ENCODE measurements at places on chromosomes 11 and 22.

DNA sequence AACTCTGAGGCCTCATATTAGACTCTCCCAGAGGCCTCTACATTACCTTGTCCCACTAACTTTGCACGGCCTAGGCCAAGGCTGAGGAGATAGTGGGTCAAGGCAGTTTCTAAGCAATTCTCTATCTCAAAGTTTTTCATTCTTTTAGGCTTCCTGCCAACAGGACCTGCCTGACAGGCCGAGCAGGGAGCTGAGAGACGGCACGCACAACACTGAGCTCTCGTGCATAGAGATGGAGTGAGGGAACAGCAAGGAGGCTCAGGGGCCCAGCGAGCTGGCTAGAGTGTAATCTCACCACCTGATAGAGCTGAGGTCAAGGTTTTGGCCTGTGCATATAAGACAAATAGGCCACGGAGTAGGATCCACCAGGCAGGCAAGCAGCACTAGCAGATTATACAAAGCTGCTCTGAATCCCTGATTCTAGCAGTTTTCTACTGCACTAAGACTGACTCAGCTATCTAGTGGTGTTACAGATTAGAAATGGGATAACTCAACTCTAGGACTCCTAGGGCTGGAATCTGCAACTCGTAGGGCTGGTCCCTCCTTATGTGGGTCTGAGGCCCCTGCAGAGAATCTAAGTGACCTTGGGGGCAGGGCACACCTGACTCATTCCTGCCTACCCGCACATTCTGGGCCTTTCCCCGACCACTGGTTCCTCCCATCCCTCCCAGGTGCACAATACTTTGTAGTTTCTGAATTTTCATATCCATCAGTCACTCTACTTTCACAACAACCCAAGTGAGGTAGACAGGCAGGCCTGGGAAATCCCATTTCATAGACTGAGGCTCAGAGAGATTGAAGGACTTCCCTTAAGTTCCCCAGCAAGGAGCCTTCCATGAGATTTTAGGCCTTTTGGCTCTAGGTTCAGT, 1.7 kb downstream of the CYB5R2 start:
- no peak for DNase-seq

DNA sequence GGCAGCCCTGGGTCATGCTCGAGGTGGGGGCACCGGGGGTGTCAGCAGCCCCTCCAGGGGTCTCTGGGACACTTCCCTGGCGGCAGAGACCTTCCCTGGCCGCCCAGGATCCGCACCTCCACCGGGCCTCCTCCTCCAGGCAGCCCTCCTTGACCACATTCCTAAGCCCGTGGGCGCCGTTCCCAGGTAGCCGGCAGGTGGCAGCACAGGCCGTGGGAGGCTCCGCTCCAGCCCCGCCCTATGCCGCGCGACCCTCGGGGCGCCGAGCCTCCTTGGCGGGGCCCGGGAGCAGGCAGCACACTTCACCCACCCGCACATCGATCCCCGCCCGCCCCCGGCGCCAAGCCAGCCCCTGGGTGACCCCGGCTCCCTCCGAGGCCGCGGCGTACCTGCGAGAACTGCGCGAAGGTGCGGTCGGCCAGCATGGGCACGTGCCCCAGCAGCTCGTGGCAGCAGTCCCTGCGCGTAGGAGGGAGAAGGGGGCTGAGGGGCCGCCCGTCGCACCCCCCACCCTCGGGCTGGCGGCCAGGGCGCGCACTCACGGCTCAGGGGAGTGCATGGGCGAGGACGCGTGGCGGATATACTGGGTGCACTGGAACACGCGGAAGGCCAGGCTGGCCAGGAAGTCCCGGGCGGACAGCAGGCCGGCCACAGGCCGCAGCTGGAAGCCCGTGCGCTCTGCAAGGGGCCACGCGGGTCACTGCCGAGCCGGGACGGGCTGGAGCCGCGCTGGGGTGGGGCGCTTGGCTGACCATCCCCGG, 5.3 kb upstream of the INS start:
- no peak for DNase-seq

- DNase-seq: no peak
Measured at GRCh38 chr11:44057340-44057739, 8.7 kb upstream of the ACCS start.

GRCh38 chr22:47161631-47162030, 399.2 kb downstream of the TBC1D22A start:
- no peak for DNase-seq

GRCh38 chr11:43923406-43924111, 18.9 kb upstream of the C11orf96 start:
- DNase-seq: no peak

DNA sequence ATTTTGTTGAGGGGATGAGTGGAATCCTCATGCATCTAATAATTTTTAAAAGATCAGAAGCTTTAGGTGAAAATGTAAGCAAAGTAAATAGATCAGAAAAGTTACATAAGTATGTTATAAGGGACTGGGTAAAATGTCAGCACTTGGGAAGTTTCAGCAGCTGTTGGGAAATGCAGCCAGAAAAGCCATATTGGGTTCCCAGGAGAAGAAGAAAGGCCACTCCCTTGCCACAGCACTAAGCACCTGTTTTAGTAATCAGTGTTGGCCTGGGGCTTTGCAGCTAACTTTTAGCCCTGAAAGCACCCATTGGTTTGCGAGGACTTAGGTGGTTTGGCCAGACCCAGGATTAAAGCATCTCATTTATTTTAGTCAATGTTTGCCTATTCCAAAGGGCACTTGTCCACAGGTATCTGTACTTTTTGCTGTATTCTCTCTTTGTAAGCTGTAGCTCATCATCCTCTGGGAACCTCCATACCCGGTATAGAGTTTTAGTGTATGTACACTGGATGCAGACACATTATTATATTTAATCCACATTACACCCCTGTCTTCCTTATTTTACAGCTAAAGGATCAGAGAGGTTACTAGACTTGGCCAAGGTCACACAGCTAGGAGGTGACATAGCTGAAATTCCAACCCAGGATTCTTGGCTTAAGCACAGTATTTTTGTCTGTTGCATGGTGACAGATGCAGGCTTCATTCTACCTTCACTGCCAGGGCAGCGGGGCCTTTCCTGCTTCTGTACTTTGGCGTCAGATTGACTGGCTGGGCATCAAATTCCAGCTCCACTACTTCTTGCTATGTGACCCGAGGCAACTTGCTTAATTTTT, 127.7 kb upstream of the SESN3 start:
- DNase-seq: no peak

DNA sequence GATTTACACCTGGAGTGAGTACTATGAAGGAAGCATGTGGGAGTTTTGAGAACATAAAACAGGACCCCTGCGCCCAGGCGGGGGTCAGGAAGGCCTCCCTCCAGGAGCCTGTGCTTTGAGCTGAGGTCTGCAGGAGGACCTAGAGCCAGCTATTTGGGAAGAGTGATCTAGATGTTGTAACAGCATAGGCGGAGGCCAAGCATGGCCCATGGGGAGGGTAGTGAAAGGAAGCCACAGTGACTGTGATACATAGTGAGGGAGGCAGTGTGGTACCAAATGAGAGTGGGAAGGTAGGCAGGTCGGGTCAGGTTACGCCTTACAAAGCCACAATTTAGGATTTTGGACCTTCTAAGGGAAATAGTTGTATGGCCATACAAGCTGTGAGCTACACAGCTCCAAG, 147.5 kb downstream of the PARVA start:
- no peak for DNase-seq

GRCh38 chr22:32809786-32810554, 8.5 kb downstream of the TIMP3 start:
- no peak for DNase-seq

Data from esophagus squamous epithelium (tissue), 5 donors.